Right cardiac atrium (tissue), 5 donors: ENCODE measurements at places on chromosomes 3 and 15. TPM values are rescaled to one million over a fixed set of nuclear protein-coding genes. Genes with fewer than 3 reads are reported as not detected.

Gene PLSCR2
- total RNA-seq = not detected

Gene GOLGA8G
- not detected for total RNA-seq

Gene KLF15
- 33.4 TPM for total RNA-seq

Gene SRGAP3
- total RNA-seq = 1.4 TPM

Gene SLC7A14
- 0.06 TPM for total RNA-seq
